ENCODE measurements at places on chromosomes 2 and 18. TPM values are rescaled to one million over a fixed set of nuclear protein-coding genes. Genes with fewer than 3 reads are reported as not detected.

DNA sequence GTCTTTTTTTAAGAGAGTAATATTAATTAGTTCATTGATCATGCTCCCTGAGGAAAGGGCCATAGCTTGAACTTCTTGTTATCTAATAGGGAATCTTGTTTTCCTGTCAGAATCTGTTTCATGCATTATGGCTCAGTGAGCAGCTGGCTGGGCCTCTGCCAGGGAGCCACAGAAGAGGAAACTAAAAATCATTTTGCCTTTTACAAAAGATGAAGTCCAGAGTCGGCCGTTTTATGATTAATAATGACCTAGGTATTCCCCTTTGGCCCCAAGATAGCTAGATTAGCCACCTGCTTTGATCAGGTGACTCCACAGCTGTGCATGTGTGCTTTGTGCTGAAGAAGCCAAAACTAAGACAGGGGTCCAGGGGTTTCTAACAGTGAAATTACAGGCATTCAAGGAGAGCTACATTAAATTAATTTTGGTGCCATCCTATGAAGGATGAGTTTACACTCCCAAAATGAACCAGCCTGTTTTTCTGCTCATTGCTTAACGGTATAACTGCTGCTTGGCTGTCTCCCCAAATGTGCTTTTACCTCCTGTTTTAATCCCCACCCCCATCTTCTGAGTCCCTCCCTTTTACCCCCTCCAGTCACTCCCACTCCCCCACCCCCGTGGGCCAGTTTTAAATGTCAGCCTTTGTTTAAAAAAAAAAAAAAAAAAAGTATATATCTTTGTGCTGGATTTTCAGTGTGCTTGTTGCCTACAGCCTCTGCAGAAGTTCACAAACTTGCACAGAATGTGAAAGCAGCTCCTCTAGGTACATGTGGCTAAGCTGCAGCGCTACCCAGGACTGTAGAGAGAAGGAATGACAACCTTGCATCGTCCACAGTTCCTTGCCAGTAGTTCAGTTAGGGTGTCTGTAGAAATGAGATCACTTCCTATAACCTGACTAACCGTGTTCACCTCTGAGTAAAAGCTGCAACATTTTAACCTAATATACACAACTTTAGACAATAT, 93.1 kb downstream of the CABLES1 start:
- DNase-seq = no peak

DNA sequence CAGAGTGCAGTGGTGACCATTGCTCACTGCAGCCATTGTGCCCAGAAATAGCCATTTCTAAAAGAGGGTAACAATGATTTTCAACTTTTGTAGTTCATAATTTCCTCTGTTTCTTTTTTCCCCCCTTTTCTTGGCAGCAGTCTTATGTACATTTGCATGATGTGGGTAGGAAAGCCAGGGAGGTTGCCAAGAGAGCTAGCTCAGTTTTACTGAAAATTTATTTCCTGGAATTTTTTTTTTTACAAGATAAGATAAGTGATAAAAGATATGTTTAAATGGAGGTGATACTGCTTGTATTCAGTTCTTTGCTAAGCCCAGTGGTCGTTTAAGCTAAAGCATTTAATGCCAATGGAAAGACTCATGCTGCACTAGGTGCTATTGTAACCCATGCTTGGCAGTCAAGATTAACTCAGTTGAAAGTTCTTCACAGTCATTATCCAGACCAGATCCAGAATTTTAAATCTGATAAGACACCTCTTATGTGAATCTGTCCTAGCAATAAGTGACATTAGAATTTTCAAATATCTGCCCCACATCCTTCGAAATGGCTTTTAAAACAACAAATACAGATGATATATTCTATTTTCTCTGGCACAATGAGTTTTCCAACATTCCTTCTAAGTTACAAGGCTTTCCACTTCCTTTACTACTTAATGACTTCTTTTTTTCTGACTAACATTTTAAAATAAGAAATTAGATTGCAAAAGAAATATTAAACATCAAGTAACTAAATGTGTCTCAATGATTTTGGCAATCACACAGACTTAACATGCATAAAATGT, 4.4 kb upstream of the ATP8B1 start:
- no peak for DNase-seq

- DNase-seq = no peak
These were observed 42.0 kb upstream of the MSH2 start for GRCh38 chr2:47360927-47361326.

DNA sequence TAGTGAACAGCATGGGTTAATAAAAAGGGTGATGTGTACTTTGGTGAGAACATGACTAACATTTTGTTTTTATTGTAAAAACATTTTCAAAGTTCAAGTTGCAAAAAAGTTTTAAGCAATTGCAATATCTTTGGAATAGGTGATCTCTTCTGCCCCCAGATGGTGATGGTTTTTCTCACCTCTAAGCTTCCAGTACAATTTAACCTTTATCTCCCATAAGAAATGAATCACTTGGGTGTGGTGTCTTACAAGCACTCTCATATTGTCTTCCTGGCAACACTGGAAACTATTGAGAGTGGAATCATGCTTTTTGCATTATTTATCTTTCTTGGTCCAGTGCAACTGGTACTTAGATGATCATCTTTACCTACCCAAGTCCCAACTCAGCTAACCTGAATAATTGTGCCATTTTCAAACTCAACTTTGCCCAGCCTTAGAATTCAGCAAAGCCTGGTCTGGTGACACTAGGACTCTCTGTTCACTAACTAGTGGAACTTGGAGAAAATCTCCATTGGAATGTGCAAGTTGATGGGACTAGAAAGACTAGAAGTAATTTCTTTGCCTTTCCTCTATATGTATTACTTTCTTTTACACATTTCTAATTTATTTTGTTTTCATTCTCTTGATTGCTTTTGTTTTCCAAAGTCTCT, 964.7 kb upstream of the ZEB2 start:
- DNase-seq = no peak

GRCh38 chr2:69943843-69944525, 17.4 kb downstream of the ASPRV1 start:
- DNase-seq = no peak

DNA sequence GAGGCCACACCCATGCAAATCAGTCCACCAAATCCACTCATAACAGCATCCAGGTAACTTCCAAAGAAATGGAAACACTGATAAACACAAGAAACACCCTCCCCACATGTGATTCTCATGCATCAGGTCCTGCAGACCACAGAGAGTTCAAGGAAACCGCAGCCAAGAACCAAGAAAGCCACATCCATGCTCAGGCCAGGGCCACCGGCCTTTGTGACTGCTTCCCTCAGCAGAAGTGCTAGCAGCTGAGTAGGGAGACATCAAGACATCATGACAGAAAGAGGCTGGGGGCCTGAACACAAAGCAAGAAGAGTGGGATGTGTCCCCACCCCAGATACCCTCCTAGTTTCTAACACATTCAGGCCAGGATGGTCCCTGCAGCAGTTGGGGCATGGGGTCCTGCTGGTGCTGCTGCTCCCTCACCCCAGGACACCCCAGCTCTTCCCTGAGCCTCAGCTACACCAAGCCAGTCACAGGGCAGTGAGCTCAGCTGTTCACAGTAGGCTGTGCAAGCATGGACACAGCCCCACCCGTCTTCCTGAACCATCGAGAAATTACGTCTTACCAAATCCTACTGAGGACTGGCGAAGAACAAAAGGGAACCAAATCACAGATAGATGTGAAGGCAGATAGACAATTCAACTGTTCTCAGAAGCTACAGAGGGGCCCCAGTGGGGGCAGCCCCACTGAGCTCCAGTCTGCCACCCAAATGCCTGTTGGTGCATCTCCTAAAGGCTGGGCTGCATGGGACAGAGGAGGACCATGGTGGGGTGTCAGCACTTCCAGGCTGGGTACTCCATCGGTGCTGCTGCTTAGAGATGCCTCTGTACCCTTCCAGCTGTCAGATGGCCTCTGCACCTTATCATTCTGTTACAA, 60.9 kb downstream of the HDAC4 start:
- DNase-seq = no peak

- DNase-seq = no peak
These were observed 226.6 kb downstream of the NAPG start for GRCh38 chr18:10752382-10752781.

C1GALT1C1L gene
- 1.3 TPM for total RNA-seq

Data from posterior vena cava (tissue), 2 donors.